ENCODE measurements at places on chromosomes 5 and 9. TPM values are rescaled to one million over a fixed set of nuclear protein-coding genes. Genes with fewer than 3 reads are reported as not detected.

RMI1 gene
- polyA plus RNA-seq = 8.3 TPM

GRCh38 chr9:135078361-135078821 lies 9.1 kb upstream of the OLFM1 start:
- DNase-seq = no peak

DNA sequence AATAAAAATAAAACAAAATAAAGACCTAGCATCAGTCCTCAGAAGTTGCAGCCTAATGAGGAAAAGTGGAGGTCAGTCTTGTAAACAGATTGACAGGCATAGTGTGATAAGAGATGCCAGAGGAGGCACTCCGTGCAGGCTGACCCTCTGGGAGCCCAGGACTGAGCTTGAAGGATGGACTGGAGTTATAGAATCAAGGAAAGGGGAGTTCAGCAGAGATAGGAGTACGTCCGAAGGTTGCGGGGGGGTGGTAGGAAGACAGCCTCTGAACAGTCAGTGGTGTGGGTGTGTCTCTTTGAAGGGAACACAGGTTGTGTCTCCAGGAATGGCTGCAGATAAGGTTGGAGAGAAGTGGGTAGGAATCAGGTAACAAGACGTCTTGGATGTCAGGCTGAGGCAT lies 126.1 kb upstream of the CPEB4 start:
- no peak for DNase-seq

DNA sequence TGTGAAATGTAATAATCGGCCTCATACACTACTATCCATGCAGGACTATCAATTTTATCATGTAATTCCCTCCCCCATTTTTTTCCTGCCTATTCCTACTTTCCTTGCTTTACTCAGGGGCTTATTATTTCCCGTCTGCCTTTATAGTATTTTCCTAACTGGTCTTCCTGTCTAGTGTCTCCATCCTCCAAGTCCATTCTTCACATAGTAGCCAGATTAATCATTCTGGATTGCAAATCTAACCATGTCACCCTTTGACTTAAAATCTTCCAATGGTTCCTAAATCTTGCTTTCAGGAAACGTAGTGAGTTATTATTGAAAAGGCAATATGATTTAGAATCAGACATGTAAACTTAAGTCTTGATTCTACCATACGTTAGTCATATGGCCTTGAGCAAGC lies 307.4 kb upstream of the HAPLN1 start:
- no peak for DNase-seq

GRCh38 chr9:77944556-77945243 lies 86.9 kb downstream of the GNAQ start:
- DNase-seq = no peak

RGS7BP gene
- 7.9 TPM for polyA plus RNA-seq

DNA sequence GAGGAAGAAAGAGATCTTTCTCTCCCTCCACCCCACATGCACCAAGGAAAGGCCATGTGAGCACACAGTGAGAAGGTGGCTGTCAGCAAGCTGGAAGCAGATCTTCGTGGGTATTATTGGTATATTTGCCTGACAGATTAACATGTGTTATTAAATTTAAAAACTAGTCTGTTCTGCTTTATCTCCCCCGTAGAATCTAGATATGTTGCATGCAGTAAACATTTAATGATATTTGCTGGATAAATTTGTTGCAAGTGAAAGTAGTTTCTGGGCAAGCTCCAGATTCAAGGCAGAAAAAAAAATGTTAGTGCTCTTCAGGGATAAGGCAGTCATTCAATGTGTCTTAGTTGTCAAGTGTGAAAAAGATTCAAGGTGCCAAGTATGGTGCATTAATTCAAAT lies 215.0 kb upstream of the TAS2R1 start:
- DNase-seq = no peak

COL27A1 gene
- 28.5 TPM for polyA plus RNA-seq

ENTPD2 gene
- 15.4 TPM for polyA plus RNA-seq

DNA sequence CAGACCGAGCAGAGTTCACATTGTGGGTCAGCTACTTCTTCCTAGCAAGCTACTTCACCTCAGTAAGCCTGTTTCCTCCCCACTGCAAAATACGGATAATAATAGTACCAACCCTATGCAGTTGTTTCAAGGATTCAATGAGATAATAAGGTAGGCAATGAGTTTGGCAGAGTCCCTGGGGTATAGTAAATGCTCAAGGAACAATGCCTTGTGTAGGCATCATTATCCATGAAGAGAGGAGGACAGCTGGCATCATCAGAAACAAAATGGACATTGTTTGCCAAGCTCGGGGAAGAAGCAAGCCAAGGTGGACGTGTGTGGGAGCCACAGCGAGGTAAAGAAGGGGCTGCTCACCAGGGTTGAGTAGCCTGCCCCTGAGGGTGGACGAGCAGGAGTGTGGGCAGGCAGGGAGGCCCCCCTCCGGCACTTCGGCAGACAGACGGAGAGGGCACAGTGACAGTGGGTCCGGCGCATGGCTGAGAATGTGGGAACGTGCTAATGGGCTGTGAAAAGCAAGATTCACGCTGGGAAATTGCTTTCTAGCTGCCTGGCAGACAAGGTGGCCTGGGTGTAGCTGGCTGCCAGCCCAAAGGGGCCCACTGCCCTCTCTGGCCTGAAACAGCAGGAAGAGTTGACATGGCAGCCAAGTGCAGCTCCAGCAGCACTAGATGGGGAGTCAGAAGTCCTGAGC lies 10.1 kb downstream of the CAMK2A start:
- DNase-seq = no peak

DNA sequence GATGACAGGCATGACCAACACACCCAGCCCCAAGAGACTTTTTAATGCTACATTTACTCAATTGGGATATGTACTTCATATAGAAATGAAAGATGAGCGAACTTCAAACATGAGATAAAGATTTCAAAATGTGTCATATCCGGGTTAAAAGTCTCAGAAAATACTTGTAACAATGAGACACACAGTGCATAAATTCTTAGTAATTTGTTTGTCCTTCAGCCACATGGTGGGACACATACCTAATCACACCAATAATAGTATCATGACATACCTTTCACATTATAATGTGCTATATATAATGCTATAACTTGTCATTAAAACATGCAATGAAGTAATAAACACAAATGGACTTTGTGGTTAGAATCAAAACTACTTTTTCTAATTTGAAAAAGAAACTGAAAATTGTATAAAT lies 204.7 kb upstream of the RFX3 start:
- DNase-seq = no peak

- no peak for DNase-seq
These were observed 155.0 kb downstream of the PRELID2 start for GRCh38 chr5:145680169-145680568.

DPH7 gene
- polyA plus RNA-seq = 34.6 TPM

DNA sequence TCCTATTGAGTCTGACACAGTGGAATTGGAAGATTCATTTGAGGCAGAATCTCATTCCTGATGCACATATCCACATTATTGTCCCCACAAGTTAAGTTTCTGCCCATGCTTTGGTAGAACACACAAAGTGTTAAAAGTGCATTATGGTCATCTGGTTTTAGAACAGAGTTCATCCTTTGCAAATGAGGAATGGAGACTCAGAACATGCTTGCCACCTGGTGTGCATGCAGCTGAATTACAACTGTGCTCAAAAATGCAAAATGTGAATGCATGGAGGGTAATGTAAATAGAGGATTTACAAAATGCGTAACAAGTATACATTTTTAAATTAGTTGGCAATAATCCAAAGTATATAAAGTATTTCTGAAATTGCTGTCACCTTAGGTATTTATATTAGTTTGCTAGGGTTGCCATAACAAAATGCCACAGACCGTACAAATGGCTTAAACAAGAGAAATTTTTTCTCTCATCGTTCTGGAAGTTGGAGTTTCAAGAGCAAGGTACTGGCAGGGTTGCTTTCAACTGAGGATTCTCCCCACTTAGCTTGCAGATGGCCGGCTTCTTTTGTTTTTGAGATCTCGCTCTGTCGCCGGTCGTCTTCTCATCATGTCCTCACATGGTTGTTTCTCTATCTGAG lies 671.1 kb downstream of the TAF11L14 start:
- DNase-seq = peak; percentile 56

DNA sequence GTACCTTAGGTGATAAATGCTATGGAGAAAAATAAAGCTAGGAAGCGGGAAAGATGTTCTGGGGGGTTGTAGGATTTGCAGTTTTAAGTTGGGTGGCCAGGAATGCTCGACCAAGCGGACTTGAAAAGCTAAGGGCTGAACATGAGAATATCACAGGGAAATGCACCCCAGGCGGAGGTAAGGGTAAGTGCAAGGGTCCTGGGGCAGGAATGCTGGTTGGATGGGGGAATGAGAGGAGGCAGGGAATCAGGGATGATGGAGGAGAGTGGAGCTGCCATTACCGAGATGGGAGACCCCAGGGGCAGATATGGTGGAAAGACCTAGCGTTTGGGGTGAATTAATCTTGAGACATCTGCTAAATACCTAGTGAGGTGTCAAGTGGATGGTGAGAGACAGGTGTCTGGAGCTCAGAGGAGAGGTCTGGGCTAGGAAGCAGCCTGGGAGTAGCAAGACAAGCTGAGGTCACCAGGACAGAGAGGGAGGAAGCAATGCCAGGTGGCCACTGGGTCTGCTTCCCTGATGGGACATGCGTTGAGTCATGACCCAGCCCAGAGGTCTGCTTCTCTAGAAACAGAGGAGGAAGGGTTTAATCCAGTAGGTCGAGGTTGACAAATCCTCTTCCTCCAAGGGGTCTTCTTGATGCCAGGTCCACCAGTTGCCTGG lies 77.7 kb upstream of the ASS1 start:
- DNase-seq = no peak

DNA sequence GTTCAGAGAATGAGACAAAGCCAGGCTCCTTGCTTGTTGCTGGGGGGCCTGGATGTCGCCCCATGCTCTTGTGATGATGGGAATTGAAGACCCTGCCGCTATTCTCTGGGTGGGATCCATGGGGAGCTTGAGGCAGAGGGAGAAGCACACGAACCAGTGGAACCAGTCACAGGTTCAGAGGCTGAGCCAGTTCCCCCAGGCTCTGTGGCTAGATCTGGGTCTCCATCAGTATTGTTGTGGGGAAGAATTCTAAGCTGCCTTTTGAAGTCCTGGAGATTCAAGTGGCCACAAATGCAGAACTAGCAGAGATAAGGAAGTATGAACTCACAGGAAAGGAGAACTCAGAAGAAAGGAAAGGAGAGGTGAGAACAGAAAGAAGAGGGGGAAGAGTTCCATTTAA lies 219.4 kb downstream of the MSX2 start:
- DNase-seq = no peak

DNA sequence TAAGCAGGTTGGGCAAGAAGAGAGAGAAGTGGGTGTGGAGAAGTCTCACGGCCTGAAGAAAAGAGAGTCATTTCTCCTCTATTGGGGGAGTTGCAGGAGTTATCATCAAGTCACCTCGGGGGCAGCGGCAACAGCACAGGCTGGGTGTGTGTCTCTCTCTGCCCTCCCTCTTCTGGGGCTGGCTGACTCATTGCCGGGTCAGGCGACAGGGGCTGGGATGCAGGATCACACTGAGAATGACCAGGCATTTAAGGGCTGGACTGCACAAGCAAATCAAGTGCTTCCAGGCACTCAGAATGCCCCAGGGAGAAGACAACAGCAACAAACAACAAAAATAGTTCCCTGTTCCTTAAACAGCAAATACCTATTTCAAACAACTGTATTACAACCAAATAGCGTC lies 6.3 kb upstream of the EQTN start:
- DNase-seq = peak; percentile 4

FOXD4L6 gene
- not detected for polyA plus RNA-seq

NMUR2 gene
- polyA plus RNA-seq = 1.6 TPM

GRCh38 chr5:104915226-104915625 lies 1352.6 kb upstream of the NUDT12 start:
- no peak for DNase-seq

- no peak for DNase-seq
These were observed 149.0 kb downstream of the SSBP2 start for GRCh38 chr5:81601919-81602318.

TYRP1 gene
- polyA plus RNA-seq = 40.9 TPM
